ENCODE measurements at places on chromosomes 2 and 18.

GRCh38 chr18:9616049-9616448, 1.7 kb upstream of the PPP4R1 start:
- no peak for DNase-seq

- no peak for DNase-seq
Observed at GRCh38 chr2:107588181-107588580, 238.5 kb upstream of the RGPD4 start.

- DNase-seq: no peak
Observed at GRCh38 chr2:25885933-25886332, 7.6 kb upstream of the ASXL2 start.

DNA sequence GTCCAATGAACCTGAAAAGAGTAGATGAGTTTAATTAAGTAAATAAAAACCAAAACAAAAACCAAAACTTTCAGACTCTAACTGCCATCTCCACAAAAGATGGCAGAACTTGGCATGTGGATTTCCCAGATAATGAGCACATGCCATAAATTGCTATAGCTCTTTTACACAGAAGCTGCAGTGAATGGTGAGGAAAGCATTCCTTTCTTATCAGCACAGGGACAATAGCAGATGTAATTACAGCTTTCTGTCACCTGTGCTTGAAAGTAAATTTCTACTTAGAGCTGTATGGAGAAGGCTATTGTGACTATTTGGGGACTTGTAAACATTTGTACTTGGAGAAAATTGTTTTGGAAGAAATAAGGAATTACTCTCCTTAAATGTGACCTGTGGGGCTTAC, 378.4 kb downstream of the RPRM start:
- no peak for DNase-seq

DNA sequence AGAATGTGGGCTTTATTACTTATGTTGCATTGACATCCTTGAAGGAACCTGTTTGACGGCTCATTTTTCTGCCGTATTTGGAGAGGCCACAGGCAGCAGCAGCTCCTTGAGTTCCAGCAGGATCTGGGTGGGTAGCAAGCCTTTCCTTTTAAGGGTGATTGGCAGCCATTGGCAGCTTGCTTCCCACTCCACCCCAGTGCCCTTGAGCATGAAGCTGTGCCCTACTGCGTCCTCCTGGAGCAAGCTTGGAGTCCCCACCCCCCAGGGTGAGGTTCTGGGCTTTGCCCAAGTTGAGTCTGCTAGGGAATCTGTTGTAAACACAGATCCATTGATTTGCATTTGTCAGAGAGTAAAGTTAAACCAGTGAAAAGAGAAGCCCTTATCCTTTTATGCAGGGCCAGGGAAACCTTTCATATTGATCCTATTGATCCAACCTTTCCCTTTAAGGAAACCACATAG, 9.2 kb downstream of the ONECUT2 start:
- DNase-seq: no peak

DNA sequence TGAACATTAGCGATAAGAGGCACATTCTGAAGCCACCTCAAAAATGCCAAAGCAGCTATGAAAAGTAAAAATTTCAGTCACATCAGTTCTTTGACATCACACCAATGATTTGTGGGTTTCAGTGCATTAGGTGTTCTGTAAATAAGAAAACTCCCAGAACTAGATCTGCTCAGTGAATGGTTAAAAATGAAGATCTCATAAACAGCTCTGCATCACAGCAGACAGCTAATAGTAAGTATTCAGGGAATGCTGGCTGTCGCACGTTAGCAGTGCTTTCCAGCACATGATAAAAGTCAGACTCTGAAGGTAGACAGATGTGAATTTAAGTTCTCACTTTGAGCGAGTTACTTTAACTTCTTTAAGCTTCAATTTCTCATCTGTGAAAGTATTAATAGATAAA, 154.9 kb downstream of the SATB2 start:
- DNase-seq: no peak

GRCh38 chr2:238100821-238101771, 956 bp downstream of the ESPNL start:
- DNase-seq: no peak

DNA sequence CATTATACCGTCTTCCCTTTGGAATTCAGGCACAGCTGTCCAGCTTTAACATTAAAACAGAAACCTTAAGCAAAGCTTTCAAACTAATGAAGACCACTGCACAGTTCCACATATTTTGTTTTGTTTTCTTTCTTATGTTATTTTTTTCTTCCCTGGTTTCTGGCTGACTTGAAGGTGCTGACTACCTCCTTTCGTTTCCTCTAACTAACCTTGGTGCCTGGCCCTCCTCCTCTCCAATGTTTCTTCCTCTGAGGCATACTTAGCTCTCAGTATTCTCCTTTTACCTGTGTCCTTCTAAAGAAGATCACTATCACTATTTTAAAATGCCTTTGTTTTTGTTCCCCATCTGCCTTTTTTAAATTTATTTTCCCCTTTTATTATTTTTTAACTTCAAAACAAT, 433.3 kb upstream of the SPHKAP start:
- no peak for DNase-seq

GRCh38 chr2:127455566-127456493, 37.6 kb downstream of the PROC start:
- no peak for DNase-seq

- DNase-seq: peak; percentile 50
Observed at GRCh38 chr18:8257851-8258434, 351.3 kb upstream of the RAB12 start.

GRCh38 chr2:240134956-240135520, 1.1 kb downstream of the COPS9 start:
- no peak for DNase-seq

GRCh38 chr18:3808985-3809780, 359.2 kb downstream of the TGIF1 start:
- DNase-seq: no peak
